ENCODE measurements at places on chromosomes 3 and 15. TPM values are rescaled to one million over a fixed set of nuclear protein-coding genes. Genes with fewer than 3 reads are reported as not detected.

Gene DNAH1
- 49.0 TPM for total RNA-seq

Gene FOXL2
- total RNA-seq, result not detected

Gene PLSCR4
- total RNA-seq, result 0.42 TPM

Gene SI
- total RNA-seq, result not detected

Gene B3GNT5
- 3.1 TPM for total RNA-seq

Gene ADIPOQ
- total RNA-seq, result not detected

Gene PODXL2
- total RNA-seq, result 5.5 TPM

Gene ARNT2
- total RNA-seq, result not detected

Gene SAMMSON
- total RNA-seq, result not detected

GRCh38 chr3:51982838-51983577 is at the start of gene ACY1:
ACY1 (plus strand) TSS chr3:51983535; CDS start chr3:51984065, 530 bp downstream.
- DNase-seq, result peak; percentile 55
- H3K4me1 ChIP-seq, result peaks cover 10% of the 10 kb centered on the region

DNA sequence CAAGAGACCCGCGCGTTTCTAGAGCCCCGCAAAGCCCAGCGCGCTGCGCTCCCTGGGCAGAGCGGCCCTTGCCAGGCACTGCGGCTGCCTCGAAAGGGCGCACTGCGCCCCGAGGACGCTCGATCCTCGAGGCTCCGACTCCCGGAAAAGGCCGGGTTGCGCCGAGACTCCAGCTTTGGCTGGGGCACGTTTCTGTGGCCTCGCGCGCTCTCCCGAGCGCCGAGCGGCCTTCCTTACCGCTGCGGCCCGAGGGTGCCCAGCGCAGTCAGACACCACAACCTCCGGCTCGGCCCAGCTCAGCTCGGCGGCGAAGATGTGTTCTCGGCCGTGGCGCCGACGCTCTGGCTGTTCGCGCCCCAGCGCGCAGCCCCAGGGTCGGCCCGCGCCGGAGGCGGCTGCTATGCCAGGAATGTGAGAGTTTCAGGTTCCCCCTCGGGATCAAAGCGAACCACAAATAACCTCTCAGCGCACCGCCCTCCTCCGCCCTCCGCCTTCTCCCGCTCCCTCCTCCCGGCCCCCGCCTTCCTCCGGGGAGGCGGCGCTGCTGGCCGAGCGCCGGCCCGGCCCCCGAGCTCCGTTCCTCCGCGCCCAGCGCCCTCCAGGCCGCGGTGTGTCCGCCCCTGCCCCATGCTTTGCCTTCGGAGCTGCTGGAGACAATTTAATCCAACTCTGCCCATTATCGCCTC is at the start of gene AMOTL2:
Gene AMOTL2, minus strand, starts transcription at position 343 of the 686 bp plus-strand sequence. CDS start 3,014 bp downstream, outside the sequence.
- H3K4me3 ChIP-seq, result peak within 1 kb of the TSS; percentile 41
- no peaks in the 10 kb centered on the region for H3K4me1 ChIP-seq
- H3K36me3 ChIP-seq, result no peaks in the 10 kb centered on the region

- no peaks in the 10 kb centered on the region for H3K27me3 ChIP-seq
- peak overlapping the region; percentile 59 for H3K27ac ChIP-seq
- H3K4me1 ChIP-seq, result peaks cover 21% of the 10 kb centered on the region
- peak overlapping the region; percentile 71 for H3K4me3 ChIP-seq
- DNase-seq, result peak; percentile 38
These were observed 240 bp upstream of the BHLHE40 start for GRCh38 chr3:4978966-4979427.

- H3K4me1 ChIP-seq, result no peaks in the 10 kb centered on the region
- H3K27me3 ChIP-seq, result no peaks in the 10 kb centered on the region
- DNase-seq, result no peak
- no peak overlapping the region for H3K27ac ChIP-seq
These were observed 22.6 kb upstream of the FILIP1L start for GRCh38 chr3:100136921-100137320.

GRCh38 chr3:178518660-178519396 is 17.4 kb upstream of the KCNMB2 start:
- H3K4me3 ChIP-seq, result no peak overlapping the region
- no peak for DNase-seq
- H3K27me3 ChIP-seq, result no peaks in the 10 kb centered on the region
- H3K27ac ChIP-seq, result no peak overlapping the region
- no peaks in the 10 kb centered on the region for H3K4me1 ChIP-seq

DNA sequence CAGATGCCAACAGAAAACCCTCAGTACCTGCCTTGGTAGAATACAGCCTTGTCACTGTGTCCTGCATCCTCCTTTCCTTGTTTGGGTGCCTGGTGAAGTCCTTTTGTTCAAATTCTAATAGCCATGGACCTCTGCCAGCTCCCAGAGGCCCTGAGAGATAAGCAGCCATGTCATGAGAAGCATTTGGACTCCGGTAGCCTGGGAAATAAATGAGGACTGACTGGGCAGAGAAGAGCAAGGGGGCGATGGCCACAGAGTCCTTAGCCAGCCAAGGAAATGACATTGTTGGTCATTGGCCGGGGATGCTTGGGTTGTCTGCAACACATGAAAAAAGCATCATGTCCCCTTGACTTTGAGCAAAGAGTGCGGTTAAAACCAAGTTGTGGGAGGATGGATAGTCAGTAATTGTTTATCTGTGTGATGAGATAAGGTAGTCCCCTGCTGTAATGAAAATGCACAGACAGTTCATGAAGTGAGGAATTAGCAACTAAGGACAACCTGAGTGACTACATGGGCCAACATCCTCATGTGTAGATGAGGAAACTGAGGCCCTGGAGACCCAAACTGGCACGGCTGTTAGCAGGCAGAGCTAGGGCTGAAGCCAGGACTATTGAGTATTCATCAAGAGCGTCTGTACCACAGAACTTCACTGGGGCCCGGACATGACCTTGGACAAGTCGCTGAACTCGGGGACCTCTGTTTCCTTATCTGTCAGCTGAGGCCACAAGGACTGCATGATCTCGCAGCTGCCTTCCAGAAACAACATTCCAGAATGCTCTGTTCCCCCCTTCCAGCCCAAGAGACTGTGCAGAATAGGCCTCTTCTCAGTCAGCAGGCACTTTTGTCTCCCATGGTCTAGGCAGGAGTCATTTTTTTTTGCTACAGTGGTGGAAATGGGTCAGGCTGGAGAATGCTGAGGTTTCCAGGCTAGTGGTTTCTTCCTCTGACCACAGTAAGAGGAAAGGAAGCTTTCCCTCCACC is 90.5 kb upstream of the CTDSPL start:
- no peaks in the 10 kb centered on the region for H3K36me3 ChIP-seq
- H3K27me3 ChIP-seq, result no peaks in the 10 kb centered on the region
- H3K4me1 ChIP-seq, result no peaks in the 10 kb centered on the region
- no peak overlapping the region for H3K27ac ChIP-seq

- no peaks in the 10 kb centered on the region for H3K4me1 ChIP-seq
- H3K4me3 ChIP-seq, result no peak overlapping the region
- DNase-seq, result no peak
- no peaks in the 10 kb centered on the region for H3K36me3 ChIP-seq
These were observed 20.4 kb downstream of the PLXND1 start for GRCh38 chr3:129585949-129586657.

DNA sequence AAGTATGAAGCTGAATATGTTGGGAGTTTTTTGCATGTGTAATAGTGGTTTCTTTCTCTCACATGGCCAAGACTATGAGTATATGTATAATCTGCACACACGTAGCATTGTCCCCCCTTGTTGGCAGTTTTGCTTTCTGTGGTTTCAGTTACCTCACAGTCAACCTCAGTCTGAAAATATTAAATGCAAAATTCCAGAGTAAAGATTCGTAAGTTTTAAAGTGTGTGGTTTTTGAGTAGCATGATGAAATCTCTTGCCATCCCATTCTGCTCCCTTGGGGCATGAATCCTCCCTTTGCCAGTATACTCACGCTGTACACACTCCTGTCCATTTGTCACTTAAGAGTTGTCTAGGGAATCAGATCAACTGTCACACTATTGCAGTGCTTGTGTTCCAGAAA is 742.0 kb upstream of the CCDC54 start:
- DNase-seq, result no peak
- no peaks in the 10 kb centered on the region for H3K36me3 ChIP-seq
- H3K4me3 ChIP-seq, result no peak overlapping the region
- H3K27me3 ChIP-seq, result no peaks in the 10 kb centered on the region
- H3K4me1 ChIP-seq, result no peaks in the 10 kb centered on the region

- no peaks in the 10 kb centered on the region for H3K36me3 ChIP-seq
- H3K27me3 ChIP-seq, result no peaks in the 10 kb centered on the region
- no peak overlapping the region for H3K27ac ChIP-seq
- no peaks in the 10 kb centered on the region for H3K4me1 ChIP-seq
- no peak overlapping the region for H3K4me3 ChIP-seq
These were observed 349.9 kb downstream of the NLGN1 start for GRCh38 chr3:173747427-173747826.

DNA sequence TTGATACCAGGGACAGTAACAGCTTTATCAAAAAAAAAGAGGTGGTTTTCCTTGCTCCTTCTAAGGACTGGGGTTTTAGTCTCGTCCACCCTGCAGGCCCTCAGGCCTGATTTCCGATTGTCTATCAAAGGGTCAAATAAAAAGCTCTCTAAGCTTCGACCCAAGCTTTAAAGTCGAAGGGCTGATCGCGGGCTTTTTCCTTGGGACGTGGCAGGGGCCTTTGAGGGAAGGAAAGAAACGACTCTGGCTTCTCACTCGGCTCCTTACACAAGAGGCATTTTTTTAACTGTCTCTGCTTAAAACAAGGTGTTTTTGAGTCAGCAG is 354 bp upstream of the KLHL24 start:
- no peaks in the 10 kb centered on the region for H3K27me3 ChIP-seq
- peak overlapping the region; percentile 75 for H3K4me3 ChIP-seq
- peaks cover 23% of the 10 kb centered on the region for H3K4me1 ChIP-seq
- peak overlapping the region; percentile 91 for H3K27ac ChIP-seq

Measured in naive thymus-derived CD4-positive, alpha-beta T cell (primary cell).